Stimulated activated CD8-positive, alpha-beta memory T cell treated with anti-CD3 and anti-CD28 coated beads, Interleukin-4, amount 100 ng/mL, for 4 hours (primary cell): ENCODE measurements at places on chromosomes 13 and 19.

DNA sequence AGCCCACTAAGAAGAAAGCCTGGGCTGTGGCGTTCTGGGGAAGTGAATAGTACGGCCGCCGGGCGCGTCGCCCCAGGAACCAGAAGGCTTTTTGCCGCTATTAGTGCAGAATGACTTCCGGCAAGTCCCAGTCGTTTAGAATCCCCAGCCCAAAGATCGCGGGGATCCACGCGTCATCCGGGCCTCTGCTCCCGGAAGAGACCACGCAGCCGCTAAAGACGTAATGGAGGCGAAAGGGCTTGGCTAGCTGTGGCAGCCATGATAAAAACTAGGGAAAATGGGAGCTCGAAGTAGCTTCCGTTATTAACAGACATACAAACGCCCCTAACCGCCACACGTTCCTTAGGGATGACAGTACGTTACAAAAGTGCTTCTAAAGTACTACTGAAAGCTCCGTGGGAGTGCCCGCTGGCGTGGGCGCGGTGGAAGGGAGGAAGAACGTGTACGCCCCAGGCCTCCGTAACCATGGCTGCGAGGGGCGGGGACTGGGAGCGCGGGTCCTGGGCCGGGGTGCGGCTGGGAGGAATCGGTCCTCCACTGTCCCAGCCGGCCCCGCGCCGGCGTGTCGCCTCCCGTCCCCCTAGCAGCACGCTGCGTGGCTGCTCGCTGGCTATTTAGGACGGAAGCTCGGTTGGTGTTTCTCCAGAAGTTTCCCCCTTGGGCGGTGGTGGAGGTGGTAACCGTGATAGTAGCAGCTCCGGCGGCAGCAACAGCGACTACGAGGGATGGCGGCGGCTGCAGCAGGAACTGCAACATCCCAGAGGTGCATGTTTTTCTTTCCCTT, at the start of gene SUGT1:
Gene SUGT1 (plus strand): TSS at position 641 of the 784 bp plus-strand sequence. CDS start 85 bp downstream, at position 726.
- DNase-seq, result peak; percentile 89

DNA sequence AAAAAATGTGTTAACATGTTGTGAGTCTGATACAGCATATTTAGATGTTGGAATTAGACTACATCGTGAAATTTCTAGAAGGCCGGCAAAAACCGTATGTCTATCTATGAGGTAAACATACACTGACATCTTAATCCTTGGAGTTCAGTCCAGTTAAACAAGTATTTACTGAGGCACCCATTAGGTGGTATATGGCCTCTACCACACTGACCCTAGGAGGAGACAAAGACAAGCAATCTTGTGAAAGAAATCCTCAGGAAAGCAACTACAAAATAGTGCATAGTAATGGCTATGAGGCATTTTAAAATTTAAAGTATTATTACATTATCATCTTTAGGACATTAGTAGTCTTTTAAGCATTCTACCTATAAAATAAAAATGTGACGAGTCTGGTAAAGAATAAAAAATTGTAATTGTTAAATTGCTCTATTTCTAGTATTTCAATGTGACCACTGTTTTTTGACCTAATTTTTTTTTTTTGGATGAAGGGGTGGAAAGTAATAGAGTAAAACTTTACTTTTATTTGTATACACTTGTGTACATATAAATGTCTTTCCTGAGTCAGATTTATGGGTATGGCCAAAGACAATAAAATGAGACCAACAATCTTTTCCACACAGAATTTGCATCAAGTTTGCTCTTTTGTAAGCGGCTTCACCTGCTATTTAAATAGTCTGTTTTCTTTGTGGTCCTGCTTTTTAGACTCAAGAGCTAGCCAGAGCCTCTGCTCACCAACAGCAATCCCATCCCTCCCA, 50.5 kb downstream of the KATNAL1 start:
- no peak for DNase-seq

DNA sequence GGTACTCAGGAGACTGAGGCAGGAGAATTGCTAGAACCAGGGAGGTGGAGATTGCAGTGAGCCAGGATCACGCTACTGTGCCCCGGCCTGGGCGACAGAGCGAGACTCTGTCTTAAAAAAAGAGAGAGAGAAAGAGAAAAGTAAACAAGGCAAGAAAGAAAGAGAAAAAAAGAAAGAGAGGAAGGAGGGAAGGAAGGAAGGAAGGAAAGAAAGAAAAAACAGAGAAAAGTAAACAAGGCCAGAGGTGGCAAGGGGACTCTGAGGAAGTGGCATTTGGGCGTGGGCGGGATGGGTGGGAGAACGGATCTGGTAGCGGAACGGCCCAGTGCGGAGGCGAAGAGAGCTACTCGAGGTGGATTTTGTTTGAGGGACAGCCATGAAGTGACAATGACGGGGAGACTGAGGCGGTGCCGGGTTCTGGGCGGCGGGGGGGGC, 7.5 kb upstream of the ARRDC2 start:
- no peak for DNase-seq

DNA sequence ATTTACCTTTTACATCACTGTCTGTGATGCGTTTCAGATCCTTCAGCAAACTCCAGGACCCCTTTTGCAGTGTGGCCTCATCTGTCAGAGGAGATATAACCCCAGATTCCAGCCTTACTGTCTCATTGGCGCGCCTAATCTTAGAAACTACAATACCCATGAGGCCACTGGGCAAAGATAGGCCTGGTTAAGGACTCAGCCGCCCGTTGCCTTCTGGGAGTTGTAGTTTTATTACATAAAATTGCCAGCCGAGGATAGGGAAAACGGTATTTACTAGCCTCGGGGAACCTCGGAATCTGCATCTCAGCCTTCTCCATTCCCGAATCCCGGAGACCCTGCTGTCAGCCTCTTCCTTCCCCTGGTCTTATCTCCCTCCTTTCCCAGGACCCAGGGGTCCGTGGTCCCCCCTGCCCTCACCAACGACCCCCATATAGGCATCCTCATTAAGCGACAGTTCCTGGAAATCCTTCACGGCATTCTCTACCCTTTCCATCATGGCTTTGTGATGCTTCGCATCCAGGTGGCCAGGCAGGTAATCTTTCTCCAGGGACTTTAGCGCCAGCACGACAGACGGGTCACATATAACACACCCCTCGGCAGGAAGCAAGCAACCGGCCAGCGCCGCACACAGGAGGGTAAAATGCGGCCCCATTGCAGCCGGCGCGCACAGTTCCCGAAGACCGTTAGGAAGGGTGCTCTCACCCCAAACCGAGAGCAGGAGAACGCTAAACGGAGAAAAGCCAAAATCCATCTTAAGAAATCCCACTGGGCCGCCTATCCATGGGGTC, 1.3 kb downstream of the IZUMO1 start:
- DNase-seq, result no peak

- DNase-seq, result no peak
Measured at GRCh38 chr19:38710416-38710702, 33.9 kb downstream of the CAPN12 start.

GRCh38 chr19:46482631-46483030, 11.3 kb upstream of the PNMA8A start:
- DNase-seq, result no peak

DNA sequence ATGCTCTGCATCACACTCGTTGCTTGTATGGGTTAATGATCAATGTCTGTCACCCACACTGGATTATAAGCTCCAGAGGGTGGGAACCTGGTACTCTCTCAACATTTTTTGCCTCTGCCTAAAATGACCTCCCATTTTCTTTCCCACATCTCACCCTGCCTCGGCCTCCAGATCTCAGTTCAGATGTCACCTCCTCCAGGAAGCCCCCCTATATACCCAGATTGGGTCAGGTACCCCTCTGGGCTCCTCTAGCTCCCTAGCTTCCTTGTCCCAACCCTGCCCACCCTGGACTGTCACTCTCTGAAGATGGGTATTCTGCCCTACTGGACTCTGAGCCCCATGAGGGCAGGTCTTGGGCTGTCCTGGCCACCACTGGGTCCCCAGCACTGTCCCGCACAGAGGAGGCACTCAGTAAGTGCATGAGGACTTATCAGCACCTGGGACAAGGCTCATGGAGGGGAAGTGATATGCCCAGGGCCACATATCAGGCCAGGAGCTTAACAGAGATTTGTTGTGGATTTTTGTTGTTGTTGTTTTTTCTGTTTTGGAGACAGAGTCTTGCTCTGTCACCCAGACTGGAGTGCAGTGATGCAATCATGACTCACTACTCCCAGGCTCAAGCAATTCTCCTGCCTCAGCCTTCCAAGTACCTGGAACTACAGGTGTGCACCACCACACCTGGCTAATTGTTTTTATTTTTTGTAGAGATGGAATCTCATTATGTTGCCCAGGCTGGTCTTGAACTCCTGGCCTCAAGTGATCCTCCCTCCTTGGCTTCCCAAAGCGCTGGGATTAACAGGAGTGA, 23.8 kb downstream of the PRKD2 start:
- DNase-seq, result no peak

DNA sequence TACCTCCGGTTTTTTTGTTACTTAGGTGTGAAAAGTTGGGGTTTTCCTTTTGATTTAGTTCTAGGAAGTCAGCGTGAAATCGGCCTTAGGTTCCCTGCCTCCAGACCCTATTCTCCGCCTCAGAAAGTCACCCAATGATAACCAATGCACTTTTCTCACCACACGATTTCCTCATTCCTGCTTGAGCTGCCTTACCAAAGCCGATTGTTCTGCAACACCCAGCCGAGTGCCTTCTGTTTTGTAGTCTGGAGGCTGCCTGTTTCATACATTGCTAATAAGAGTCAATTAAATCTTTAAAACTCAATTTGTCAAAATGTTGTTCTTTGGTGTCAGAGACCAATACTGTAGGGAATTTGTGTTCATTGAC, 39.7 kb downstream of the GJA3 start:
- DNase-seq, result no peak
